ENCODE measurements at places on chromosomes 16 and 17.

- DNase-seq = no peak
Measured at GRCh38 chr17:75933808-75934207, 7.0 kb downstream of the FBF1 start.

GRCh38 chr17:57935833-57936807, 19.1 kb downstream of the CUEDC1 start:
- no peak for DNase-seq

DNA sequence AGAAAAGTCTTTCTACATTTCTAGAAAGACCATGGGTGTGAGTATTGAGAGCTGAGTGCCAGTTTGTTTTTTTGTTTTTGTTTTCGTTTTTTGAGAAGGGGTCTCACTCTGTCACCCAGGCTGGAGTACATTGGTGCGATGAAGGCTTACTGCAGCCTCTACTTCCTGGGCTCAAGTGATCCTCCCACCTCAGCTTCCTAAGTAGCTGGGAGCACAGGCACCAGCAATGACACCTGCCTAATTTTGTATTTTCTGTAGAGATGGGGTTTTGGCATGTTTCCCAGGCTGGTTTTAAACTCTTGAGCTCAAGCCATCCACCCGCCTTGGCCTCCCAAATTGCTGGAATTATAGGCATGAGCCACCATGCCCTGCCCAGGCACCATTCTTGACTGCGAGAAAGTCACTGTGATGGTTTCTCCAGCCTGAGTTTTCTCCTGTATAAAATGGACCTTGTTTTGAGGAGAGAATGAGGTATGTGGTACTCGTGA, 673.8 kb downstream of the MAF start:
- no peak for DNase-seq

GRCh38 chr16:87070657-87071056, 246.5 kb downstream of the C16orf95 start:
- no peak for DNase-seq

All from GM19239 (cell line).